ENCODE measurements at places on chromosomes 1 and 21.

DNA sequence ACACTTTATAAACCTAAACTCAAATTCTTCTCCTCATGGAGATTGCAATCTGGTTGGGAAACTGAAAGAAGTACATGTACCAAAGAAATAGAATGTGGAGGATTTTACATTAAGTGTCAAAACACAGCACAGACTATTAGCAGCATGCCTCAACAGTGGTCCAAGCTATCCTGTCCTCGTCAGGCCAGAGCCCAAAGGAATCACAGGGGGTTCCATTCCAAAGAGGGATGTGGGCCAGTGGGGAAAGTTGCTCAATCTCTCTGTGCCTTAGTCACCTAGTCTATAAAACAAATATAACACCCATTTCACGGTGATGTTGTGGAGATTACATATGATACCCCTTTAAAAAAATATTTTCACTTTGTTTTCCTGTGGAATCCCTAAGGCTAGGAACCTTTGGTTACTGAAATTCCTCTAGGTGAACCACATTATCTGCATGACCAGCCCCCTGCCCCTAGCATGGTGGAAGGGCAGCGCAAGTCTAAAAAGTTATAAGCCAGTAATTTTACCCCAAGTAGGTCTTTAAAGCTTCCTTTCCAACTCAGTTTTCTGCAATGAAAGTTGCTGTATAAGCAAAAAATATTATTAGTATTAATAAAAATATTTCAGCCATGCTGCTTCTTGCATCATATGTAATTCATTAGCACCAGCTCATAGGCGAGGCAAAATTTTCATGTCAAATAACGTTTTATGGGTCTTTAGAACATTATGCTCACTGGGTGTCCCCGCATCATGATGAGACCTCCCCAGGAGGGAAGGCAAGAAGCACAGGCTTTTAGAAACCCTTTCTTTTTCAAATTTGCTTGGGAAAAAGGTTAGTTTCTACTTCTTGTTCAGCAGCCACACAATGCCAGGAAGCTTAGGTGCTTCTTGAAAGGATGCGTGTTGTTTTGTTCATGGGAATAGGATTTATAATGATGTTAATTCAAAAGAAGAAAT, 548.8 kb upstream of the PKN2 start:
- DNase-seq, result no peak

DNA sequence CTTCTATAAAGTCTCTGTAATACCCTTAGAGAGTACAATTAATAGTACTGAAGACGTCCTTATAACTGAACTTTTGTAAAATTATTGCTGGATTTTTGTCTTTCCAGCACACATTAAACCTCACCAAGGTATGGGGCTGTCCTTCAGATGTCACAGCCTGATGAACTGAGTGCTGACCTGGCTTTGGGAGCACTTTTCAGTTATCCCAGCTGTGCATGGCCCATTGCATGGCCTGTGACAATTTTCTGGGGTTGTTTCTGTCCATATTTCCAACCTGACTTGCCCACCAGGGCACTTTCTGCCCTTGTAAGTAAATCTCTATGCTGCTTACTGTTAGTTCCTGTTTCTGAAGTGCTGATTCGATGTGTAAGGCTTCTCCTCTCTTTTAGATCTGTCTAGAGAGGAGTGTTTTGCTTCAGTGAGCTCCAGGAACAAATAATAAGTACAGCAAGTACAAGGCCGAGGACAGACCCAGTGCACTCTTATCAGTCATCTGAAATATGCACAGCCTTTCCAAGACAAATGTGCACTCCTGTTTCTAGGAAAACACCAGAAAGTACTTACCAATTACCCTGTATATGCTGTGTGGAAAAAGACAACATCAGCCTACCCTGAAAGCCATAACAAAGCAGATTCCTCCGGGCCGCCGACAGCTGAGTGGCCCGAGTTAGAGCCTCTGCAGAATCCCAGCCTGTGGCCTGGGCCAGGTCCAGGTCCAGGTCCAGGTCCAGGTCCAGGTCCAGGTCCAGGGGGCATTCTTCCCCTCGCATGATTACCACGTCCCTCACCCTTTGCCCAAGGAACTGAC, 121.7 kb downstream of the DHRS3 start:
- no peak for DNase-seq

DNA sequence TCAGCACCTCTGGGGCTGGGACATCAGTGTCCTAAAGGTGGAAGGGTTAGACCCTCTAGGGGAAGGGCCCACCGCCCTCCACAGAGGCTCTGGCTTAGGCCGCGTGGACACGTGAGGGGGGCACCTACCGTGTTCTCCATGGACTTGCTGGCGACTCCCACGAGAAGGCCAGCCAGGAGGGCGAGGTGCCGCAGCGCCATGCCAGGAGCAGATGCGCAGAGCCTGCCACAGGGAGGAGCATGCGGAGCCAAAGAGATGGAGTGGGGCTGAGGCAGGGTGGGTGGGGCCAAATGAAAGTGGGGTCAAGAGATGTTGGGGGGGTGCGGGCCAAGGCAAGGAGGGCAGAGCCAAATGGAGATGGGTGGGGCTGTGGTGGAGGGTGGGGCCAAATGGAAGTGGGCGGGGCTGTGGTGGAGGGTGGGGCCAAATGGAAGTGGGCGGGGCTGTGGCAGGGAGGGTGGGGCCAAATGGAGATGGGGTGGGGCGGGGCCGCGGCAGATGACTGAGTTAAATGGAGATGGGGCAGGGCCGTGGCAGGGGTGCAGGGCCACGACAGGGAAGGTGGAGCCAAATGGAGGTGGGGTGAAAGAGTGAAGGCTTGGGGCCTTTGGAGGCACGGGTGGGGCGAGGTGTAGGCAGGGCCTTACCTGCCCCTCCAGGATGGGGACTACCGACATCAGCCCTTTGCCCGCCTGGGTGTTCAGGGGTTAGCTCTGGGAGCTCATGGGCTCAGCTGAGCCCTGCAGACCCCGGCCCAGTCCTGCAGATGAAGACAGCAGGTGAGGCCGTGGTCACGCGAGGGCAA, 17.4 kb upstream of the RNF223 start:
- DNase-seq, result peak; percentile 31

DNA sequence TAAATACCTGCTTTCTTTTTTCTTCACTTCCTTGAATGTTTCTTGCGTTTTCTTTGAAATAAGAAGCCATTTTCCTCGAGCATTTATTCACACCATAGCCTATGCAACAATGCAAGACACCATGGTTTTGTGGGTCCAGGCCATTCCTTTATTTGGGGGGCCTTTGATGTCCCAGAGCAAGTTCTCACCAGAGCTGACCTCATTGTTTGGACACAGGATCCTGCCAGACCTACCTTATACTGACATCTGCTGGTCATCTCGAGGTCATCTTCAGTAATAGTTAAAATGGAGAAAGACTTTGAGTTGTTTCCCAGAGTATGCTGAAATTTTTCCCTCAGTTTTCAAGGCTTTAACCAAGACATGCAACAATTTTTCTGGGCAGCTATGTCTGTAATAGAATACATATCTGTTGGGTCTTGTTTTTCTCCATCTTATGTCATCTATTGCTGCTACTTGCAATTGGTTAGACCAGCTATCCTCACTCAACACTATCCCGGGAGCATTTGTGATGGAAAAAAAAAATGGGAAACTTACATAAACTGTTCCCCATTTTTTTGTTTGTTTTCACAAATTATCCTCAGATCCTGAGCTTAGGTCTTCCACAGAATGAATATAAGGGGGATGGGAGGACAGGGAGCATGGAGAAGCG, 34.0 kb upstream of the BACE2 start:
- no peak for DNase-seq

DNA sequence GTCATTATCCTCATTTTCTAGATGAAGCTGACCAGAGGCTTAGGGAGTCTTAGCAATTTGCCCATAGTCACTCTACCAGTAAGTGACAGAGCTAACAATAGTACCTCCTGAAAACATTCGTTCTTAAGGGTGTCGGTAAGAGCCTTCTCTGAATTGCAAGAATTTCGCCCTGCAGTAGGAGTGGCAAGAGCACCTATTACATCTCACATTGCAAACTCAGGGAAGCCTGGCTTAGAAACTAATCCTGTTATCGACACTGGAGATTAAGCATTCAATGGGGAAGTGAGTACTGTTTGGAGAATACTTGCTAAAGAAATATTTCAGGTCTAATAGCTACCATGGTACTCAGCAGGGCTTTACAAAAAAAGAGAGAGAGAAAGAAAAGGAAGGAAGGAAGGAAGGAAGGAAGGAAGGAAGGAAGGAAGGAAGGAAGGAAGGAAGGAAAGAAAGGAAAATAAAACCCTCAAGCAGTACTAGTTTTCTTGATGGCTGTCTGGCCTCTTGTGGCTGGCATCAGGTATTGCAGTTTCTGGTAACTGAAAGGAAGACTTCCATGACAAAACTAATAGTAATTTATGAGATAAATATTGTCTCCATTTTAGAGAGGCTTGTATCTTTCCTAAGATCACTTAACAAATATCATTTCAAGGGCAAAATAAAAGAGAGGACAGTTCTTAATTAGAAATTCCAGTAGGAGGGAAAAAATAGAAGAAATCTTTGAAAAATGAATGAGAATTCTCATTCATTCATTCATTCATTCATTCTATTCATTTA, 10.4 kb downstream of the C1orf226 start:
- DNase-seq, result no peak

- no peak for DNase-seq
These were observed 29.6 kb downstream of the RGS5 start for GRCh38 chr1:163173121-163173520.

DNA sequence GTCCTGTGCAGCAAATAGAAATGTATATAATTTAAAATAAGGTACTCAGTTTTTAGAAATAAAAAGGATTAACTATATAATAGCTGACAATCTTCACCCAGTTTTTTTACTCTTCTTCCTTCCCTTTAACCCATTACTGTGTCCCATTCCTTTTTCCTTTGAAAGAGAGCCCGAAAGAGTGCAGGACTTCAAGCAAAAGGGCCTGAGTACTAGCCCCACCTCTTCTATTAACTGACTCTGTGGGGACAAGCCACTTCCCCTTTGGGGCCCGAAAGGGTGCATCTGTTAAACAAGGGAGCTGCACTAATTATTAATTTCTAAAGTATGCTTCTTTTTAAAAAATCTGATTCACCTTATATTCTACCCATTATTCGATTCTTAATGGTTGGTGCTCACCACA, 3.3 kb downstream of the USP24 start:
- DNase-seq, result no peak

GRCh38 chr1:8159470-8160024, 133.4 kb upstream of the ERRFI1 start:
- no peak for DNase-seq

GRCh38 chr1:55380355-55380970, 165.3 kb upstream of the USP24 start:
- DNase-seq, result no peak

GRCh38 chr1:3775490-3776230, 3.1 kb downstream of the SMIM1 start:
- peak; percentile 43 for DNase-seq

GRCh38 chr1:212438831-212439237, 6.1 kb downstream of the NENF start:
- DNase-seq, result no peak

GRCh38 chr1:113185463-113186104, 112.6 kb downstream of the LRIG2 start:
- no peak for DNase-seq

DNA sequence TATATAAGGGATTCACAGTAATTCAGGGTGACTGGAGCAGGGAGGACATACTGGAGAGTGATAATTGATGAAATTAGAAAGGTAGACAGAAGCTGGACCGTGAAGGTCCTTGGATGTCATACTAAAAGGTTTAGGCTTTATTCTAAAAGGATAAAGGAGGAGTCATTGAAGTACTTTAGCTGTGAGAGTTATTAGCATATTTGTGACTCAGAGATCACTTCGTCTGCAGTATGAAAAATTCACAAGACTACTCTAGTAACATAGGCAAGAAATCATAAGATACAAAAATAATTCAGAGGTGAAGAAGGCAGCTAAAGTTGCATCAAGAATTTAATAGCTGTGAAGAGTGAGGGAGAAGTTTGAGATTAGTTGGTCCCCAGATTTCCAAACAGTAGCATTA, 26.3 kb downstream of the KCNA3 start:
- no peak for DNase-seq

DNA sequence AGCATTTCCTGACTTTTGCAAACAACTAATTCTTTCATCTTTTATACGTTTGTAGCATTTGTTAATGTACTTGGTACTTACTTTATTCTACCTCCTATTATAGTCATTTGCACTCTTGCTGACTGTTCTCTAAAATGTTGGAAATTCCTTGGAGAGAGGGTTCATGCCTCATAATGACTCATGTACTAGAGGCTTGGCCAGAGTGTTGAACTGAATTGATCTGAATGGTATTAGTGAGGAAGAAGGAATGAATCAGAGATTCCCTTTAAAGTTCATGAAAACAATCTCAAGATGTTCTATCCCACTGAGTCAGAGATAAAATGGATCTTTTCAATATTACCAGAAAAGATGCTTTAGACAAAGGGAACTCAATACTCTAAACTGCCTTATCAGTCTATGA, 383.4 kb downstream of the SEC16B start:
- DNase-seq, result no peak

- DNase-seq, result no peak
These were observed 7.1 kb upstream of the ZNF669 start for GRCh38 chr1:247111259-247111699.

- DNase-seq, result no peak
These were observed 39.9 kb downstream of the ODF2L start for GRCh38 chr1:86356247-86356646.

DNA sequence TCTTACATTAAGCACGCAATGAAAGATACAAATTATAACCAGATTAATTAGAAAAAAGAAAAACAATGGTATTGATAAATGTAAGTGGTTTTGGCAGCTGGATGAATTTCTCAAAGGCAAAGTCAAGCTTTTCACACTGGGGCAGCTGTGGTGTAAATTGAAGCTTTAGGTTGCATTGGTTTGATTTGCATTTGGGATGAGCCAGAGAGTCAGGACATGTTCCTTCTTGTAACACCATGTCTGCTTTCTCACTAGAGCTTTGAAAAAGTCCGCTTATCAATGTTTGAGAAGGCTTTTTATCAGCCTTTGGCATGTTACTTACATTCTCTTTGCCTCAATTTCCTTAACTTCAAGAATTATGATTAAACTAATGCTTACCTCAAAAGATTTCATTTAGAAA, 173.9 kb downstream of the GPATCH2 start:
- DNase-seq, result no peak

GRCh38 chr1:6496365-6496721, 4.9 kb upstream of the PLEKHG5 start:
- DNase-seq, result no peak

DNA sequence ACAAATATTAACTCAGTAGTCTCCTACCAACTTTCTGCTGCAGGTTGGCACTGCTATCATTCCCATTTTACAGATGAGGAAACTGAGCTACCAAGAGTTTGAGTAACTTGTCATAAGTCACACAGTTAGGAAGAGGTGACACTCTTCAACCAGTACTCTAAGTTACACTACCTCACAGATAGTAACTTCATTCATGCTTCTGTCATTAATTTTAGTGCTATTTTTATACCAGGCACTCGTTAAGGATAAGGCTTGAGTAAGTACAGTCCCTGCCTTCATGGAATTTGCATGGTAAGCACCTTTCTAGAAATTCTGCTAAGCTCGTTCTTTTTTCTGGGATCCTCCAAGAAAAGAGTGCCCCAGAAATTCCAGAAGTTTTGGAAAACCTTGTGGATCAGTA, 78.7 kb downstream of the ZP4 start:
- DNase-seq, result no peak

DNA sequence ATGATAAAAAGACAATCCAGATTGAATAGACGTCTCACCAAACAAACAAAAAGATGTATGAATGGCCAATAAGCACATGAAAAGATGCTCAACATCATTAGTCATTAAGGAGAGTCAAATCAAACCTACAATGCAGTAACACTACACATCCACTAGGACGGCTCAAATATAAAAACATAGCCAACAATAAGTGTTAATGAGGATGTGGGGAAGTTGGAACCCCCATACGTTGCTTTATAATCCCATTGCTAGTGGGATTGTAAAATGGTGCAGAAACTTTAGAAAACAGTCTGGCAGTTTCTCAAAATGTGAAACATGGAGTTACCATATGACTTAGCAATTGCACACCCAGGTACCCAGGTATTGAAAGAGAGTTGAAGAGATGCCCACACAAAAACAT, 14.7 kb upstream of the IL24 start:
- DNase-seq, result no peak
